Hematopoietic multipotent progenitor cell (in vitro differentiated cells): ENCODE measurements at places on chromosomes 1 and 21.

DNA sequence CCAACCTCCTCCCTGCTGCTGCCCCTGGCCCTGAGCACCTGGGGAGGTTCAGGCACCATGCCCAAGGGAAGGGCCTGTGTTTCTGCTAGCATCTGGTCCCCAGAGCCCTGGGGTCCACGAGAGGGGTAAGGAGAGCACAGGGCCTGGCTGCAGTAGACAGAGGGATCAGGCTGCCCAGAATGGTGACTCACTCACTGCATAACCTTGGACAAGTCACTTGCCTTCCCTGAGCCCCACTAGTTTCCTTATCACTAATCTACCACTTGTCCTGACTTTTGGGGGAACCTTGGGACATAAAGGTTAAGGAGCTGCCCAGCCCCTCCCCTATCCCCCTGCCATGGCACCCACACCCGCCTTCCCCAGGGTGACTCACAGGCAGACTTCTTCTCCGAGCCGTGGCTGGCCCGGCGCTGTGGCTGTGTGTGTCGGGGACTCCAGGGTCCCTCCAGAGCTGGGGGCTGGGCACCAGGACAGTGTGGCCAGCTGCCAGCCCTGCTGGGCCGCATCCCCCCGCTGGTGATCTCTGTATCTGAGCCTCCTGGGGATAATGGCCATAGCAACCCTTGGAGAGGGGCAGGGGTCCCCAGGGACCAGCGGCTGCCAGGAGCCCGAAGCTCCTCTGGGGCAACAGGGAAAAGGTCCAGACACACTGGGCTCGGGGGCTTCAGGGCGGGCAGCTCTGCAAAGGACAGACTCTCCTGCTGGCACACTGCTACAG, 4.0 kb downstream of the ARHGEF19 start:
- DNase-seq: no peak

- DNase-seq: no peak
These were observed 11.4 kb downstream of the MROH7 start for GRCh38 chr1:54653036-54653435.

- DNase-seq: no peak
These were observed 24.7 kb downstream of the SCCPDH start for GRCh38 chr1:246748867-246749266.

- DNase-seq: no peak
These were observed 33.3 kb upstream of the ERG start for GRCh38 chr21:38531591-38531990.

- peak; percentile 40 for DNase-seq
These were observed at the start of gene MTARC2 for GRCh38 chr1:220748089-220748934. Gene MTARC2 (plus strand): TSS chr1:220748322. CDS start chr1:220748532, 210 bp downstream.

- DNase-seq: no peak
These were observed 154.6 kb downstream of the SLC30A10 start for GRCh38 chr1:219773775-219774174.

GRCh38 chr1:236292425-236292824, 10.7 kb upstream of the ERO1B start:
- DNase-seq: no peak

GRCh38 chr1:9279172-9279840, 13.4 kb upstream of the SPSB1 start:
- no peak for DNase-seq

DNA sequence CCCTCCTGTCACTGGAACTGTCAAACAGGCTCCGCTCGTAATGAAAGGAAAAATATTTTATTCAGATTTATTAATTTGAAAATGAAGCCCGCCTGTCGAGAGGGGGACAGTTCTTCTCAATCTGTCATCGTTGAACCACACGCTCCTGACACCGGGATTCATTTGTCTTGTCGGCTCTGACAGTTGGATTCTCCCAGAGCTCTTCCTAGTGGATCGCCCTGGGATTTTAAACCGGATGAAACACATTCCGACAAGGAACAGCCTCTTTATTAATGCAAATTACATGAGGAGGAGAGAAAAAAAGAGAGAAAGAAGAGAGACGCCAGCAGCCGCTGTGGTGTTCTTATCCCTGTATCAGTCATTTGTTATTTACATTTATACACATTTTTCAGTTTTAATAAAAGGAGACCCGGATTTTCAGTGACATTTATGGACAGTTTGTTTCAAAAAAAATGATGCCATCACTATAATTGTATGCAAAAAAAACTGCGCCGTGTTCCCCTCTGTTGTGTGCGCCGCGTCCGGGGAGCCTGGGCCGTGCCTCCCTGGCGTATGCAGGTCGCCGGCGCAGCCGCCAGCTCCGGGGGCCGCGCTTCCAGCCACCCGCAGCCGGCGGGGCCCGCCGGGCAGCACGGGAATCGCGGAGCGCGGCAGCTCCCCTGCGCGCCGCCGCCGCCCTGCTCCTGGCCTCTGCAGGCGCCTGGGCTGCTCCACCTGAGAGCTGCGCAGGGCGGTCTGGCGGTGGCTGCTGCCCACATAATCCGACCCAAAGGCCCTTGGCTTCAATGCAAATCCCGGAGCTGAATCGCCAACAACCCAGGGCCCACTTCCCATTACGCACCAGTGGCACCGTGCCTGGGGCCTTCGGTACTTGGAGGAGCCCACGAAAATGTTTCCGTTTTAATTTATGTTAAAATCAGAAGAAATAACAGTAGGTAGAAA, 237.9 kb upstream of the PBX1 start:
- DNase-seq: no peak

DNA sequence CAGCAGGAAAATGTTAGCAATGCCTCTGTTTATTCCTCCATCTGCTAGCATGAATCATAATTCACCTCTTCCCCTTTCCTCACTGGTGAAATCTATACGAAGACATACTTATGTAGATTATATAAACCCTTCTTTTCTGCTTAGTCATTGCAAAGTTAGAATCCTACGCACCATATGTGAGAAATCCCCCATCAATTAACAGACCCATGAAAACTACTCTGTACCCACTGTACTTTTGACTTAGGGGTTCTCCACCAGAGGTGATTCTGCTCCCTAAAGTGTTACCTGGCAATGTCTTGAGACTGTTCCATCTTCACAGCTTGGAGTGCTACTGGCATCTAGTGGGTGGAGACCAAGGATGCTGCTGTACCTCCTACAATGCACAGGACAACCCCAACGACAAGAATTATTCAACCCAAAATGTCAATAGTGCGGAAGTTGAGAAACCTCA, 49.6 kb upstream of the KCTD3 start:
- no peak for DNase-seq

- DNase-seq: no peak
These were observed 21.0 kb upstream of the ERRFI1 start for GRCh38 chr1:8047112-8047511.

- no peak for DNase-seq
These were observed 2.6 kb downstream of the HDGF start for GRCh38 chr1:156748670-156749418.

GRCh38 chr1:160451859-160452232, 51.5 kb downstream of the VANGL2 start:
- DNase-seq: no peak

DNA sequence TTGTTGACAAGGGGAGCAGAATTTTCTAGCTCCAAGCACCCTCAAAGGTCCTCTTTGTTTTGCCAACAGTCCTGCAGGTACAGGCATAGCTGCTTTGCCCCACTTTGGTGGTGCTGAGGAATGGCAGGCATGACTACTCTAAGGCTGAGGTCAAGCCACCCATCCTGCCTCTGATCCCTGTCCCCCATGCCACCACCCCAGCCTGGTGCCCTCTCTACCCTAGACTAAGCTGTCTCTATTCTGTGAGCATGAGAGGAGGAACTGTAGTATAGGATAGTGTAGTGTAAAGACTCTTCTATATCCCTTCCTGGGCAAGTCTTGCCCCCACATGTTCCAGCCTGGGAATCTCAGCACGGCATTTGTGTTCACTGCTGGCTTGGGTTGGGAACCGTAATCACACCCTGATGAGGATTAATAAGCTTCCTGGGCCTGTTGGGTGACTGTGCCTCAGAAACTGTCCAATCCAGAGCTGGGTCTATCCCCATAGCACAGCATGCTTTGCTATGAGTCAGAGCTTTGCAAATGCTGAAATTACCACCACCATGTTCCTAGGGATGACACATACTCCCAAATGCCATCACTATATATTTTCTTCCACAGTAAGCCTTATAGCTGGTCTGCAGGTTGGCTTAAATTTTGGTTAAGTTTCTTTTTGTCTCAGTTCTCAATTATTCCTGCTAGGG, 105.7 kb upstream of the PPP2R5A start:
- DNase-seq: no peak

DNA sequence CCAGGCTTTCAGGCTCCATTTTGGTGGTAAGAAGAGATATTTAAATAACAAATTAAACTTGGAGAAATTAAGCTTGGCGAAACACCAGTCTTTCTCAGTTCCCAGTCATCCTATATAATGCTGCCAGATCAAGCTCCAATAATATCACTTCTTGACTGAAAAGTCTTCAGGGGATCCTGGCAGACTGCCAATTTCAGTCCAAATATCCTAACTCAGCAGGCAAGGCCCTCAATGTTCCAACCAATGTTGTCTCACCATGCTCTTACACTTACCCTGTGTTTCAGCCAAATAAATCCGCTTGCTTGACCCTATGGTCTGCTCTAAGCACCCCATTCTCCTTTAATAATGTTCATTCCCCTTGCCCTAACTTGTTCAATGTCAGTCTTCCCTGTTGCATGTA, 39.9 kb upstream of the BCL10 start:
- DNase-seq: no peak

- DNase-seq: no peak
These were observed 5.2 kb downstream of the TTLL10 start for GRCh38 chr1:1178794-1179331.

DNA sequence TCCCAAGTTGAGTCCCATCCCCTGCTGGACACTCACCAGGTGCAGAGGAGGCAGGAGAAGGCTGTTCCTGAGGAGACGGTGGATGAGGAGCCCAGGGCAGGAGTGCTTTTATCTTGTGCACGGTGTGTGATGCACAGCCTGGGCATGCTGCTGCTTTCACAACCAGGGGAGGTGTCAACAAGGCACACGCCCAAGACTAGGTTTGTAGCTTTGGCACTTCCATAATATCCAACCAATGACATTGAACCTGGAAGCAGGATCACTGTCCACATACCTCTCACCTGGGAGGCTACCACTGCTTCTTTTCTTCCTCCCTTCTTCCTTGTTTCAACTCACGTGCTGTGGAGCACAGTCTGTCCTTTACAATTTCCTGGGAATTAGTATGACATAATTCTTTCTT, at the start of gene LCE3D:
LCE3D (minus strand) TSS at position 84 of the 400 bp plus-strand sequence. CDS start 580 bp downstream, outside the sequence.
- DNase-seq: no peak

GRCh38 chr1:164561472-164561871, 2.5 kb downstream of the PBX1 start:
- no peak for DNase-seq

DNA sequence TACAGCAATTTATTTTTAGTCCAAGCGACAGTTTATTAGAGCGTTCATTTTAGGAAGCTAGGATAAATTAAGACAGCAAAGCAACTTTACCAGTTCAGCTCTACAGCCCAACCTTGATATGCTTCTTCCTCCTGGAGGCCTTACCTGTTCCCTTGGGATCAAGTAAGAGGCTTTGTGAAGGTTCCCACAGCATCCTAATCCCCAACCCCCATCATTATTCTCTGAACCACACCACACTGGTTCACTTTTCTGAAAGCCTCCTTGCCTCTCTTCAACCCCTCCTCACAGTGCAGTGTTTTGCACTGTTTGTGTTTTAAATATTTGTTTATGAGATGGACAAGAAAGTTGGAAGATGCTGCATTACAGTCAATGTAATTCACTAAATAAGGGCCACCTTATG, 126.3 kb upstream of the CXADR start:
- no peak for DNase-seq

DNA sequence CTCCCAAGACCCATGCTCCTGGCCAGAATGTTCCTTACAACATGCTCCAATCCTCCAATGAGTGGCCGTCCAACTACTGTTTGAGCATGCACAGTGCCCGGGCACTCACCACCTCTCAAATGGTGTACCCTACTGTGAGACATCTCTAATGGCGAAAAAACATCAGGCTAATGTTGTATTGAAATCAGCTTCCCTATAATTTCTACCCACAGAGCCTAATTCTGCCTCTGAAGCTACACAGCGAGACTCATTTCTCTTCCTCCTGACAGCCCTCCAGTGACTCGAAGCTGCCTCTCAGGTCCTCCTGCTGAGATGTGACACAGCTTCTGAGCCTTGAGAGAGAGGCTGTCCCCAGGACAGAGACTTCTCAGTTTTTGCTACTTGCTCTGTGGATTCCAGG, 130.7 kb downstream of the FAM78B start:
- DNase-seq: no peak

DNA sequence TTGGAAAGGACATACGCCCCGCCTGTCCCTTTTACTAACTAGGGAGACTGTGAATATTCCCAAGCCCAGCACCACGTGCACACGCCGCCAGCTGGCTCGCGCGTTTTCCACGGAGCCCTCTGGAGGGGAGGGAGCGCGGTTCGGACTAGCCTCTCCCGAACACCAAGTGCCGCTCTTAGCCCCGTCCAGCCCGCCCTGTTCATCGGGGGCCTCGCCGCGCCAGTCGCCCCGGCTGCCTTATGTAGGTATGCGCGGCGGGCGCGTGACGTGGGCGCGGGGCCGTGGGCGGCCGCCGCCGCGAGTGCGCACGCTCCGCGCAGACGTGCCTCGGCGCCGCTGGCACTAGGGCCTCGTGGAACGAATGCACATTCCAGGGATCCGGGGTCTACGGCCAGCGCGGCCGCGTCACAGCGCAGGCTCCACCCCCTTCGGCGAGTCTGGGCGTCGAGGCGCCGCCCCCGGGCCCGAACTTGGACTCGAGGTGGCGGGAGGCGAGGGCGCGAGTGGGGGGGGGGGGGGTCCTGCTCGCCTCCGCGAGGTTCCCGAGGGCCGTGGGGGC, 767 bp upstream of the IRF2BP2 start:
- peak; percentile 94 for DNase-seq

DNA sequence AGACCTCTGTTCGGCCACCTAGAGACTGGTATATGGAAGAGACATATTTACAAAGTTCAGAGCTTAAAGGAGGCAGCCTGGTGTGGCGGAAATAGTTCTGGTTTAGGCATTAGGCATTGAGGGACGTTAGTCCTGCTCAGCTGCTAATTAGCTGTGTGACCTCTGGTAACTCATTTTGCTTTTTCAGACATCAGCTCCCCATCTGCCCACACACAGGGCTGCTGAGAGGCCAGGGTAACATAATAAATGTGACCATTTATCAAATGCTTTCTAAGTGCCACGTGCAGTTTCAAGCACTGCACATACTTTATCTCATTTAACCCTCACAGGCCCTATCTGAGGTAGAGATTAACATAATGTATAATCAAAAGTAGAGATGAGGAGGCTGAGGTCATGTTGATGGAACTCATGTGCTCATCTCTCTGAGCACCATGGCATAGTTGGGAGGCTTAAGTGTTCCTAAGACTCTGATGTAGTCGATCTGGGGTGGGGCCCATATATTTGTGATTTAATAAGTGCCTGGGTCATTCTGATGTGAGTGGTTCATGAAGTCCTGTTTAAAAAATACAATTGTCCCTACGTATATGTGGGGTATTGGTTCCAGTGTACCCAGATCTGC, 267.2 kb upstream of the PLXNA2 start:
- DNase-seq: no peak

- DNase-seq: no peak
These were observed 51.5 kb upstream of the WNT2B start for GRCh38 chr1:112457241-112457640.

DNA sequence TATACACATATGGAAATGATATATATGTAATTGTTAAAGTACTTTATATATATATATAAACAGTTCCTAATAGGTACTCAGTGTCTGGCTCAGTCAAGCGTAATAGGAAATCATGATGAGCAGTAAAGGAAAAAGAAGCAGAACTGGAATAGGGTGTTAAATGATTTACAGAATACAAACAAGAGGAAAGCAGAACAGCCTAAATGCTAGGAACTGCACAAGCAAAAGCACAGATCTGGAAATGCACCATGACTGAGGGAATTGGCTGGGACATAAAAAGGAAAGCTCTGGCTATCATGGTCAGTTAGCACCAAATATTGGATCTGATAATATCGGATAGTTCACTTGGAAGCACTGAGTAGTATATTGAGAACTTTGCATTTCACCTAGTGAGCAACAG, 51.8 kb downstream of the SLC44A5 start:
- no peak for DNase-seq
